ENCODE measurements at places on chromosomes 12 and 14.

DNA sequence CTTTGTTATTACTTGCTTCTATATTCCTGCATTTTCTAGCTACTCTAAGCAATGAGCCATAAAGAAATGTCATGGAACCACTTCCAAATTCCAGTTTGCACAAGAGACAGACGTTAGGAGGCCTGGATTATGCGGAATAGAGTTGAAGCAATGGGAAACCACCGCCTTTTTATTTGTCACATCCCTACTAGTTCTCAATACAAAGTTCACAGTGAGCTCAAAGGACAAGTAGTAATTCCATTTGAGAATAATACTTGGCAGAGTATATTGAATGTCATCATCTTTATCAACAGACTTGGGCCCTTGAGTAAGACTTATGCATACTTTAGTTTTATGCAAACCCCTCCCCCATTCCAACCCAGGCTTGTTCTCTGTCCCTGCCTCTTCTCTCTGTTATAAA is 3.7 kb upstream of the SLC15A5 start:
- peak; percentile 82 for ATAC-seq

DNA sequence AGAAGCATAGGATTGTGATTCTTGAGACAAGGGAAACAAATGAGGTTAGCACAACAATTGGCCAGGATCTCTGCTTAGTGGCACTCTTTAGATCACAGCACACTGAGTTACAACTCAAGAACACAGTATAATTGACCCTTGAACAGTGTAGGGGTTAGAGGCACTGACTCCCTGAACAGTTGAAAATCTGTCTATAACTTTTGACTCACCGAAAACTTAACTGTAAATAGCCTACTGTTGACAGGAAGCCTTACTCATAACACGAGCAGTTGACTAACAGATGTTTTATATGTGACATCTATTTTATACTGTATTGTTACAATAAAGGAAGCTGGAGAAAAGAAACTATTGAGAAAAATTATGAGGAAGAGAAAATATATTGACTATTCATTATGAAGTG is 296.1 kb downstream of the RERGL start:
- no peak for ATAC-seq

- ATAC-seq, result no peak
These were observed 7.5 kb downstream of the CCDC88C start for GRCh38 chr14:91409928-91410718.

- ATAC-seq, result no peak
These were observed 1.7 kb upstream of the EIF5 start for GRCh38 chr14:103332143-103332919.

- ATAC-seq, result no peak
These were observed 469 bp upstream of the LRFN5 start for GRCh38 chr14:41606282-41606531.

DNA sequence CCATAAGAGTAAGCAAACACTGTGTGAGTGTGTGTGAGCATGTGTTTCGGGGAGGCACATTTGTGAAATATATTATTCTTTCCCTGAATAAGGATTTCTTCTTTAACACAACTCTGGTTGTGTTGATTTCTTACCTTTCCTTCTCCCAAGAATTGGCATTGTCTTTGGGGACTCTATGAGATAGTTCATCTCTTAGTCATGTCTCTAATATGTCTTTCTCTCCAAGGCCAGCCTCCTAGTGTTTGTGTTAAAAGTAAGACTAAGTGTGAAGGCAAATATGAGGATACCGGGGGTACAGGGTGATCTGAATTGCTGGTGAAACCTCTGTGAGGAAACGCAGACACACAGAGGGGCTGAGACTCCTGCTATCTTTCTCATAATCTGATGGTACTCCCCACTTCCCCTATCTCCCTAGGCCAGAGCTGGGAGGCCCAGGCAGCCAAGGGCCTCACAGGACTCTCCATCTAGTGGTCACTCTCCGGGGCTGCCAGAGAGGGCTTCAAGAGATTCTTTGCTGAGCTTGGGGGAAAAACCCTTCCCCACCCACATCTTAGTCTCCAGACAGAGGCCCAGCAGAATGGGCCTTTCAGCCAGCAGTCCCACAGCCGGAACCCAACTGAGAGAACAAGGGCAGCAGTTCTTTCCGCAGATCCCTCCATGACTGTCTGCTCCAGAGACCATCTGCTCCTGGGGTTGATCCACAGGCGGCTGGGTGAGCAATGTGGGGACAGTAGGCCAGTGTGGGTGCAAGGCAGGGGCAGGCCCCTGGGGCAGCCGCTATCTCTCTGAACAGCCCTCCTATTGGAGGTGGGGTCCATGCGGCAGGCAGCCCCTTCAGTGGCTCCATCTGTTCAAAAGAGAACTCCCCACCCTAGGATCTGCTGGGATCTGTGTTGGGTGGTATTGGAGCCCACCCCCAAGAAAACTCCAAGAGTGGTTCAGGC is 5.8 kb upstream of the HOXC12 start:
- no peak for ATAC-seq

DNA sequence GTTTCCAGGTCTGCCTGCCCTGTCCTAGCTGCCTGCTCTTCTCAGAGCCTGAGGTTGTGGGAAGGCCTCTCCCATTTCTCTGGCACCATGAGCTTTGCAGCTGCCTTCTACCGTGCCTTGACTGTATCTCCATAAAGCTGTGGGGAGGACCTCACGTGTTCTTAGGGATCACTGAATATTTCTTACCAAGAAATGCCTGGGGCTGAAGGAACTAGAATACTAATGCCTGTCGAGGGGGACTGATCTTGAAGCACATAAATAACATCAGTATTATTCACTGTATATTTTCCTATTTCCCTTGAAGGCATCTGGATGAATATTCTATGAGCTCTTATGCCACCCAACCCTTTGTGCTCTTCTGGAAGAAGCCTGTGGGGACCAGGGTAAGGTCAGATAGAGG is 103.4 kb downstream of the APAF1 start:
- no peak for ATAC-seq

DNA sequence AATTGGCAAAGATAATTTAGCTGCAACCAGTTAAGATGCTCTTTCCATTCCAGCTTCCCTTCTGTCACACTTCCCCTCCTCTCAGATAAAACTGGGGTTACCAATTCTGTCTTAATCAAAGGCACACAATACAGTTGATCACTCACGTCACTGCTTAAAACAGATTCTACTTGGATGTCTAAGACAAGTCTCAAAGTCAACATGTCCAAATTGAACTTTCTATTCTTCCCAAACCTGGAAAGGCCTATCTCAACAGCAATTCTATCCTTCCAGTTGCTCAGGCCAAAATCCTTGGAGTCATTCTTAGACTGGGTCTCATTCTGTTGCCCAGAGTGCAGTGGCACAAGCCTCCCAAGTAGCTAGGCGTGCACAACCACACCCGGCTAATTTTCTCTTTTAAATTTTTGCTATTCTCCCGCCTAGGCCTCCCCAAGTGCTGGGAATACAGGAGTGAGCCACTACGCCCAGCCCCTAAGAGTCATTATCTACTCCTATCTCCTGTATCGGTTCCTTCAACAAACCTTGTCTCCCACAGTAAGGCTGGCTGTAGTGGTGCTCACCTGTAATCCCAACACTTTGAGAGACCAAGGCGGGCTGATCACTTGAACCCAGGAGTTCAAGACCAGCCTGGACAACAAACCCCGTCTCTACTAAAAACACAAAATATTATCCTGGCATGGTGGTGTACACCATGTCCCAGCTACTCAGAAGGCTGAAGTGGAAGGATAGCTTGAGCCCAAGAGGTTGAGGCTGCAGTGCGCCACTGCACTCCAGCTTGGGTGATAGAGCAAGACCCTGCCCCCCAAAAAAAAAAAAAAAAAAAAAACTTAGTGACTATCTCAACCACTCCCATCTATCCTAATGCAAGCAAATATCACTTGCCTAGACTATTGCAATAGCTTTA is 4.7 kb downstream of the RPS29 start:
- no peak for ATAC-seq

GRCh38 chr14:93708800-93709199 is 79.5 kb downstream of the PRIMA1 start:
- no peak for ATAC-seq

DNA sequence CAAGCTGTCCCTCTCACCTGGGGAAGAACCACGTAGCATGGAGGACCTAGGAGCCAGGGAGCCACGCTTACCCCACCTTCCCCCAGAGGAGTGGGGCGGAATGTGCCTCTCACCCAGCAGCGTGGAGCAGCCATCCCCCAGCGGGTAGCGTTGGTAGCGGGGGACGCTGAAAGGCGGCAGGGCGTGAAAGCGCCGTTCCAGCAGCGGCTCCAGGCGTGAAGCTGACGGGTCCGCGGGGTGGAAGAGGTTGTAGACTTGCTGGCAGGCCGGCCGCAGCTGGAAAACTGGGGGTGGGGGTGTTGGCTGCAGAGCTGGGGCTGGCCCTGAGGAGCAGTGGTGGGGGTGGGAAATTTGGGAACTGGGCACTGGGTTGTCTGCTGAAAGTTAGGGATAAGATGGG is 11.9 kb downstream of the ARL6IP4 start:
- no peak for ATAC-seq

DNA sequence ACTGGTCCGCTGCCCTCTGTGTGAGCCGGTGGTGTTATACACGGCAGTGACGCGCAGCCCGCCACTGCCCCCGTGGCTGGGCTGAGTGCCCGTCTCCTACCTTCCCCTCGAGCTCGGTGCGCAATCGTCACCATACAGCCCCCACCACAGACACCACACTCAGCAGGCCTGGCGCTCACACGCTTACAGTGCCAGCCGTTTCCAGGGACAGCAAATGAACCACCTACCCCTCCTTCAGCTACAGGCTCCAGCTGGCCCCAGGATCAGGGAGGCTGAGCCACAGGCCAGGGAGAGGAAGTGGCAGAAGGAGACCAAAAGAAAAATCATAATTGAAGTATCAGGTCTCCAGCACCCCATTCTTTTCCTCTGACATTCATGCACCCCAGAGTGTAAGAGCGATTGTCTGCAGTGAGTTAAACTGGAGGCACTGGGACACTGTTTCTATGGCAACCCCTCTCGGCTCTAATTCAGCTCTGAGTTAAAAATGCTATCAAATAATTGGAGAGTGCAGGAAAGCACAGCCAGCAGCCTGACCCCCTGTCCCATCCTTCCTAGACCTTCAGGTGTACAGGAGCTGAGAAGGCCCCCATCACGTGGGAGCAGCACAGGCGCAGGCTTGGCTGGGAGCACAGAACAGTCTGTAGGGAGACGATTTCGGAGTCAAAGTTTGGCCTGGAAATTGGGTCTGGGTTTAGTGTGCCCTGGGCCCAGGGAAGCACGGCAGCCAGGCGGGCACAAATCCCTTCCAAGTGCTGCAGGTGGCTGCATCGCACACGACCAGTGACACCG is 18.0 kb downstream of the LRTM2 start:
- ATAC-seq, result no peak

DNA sequence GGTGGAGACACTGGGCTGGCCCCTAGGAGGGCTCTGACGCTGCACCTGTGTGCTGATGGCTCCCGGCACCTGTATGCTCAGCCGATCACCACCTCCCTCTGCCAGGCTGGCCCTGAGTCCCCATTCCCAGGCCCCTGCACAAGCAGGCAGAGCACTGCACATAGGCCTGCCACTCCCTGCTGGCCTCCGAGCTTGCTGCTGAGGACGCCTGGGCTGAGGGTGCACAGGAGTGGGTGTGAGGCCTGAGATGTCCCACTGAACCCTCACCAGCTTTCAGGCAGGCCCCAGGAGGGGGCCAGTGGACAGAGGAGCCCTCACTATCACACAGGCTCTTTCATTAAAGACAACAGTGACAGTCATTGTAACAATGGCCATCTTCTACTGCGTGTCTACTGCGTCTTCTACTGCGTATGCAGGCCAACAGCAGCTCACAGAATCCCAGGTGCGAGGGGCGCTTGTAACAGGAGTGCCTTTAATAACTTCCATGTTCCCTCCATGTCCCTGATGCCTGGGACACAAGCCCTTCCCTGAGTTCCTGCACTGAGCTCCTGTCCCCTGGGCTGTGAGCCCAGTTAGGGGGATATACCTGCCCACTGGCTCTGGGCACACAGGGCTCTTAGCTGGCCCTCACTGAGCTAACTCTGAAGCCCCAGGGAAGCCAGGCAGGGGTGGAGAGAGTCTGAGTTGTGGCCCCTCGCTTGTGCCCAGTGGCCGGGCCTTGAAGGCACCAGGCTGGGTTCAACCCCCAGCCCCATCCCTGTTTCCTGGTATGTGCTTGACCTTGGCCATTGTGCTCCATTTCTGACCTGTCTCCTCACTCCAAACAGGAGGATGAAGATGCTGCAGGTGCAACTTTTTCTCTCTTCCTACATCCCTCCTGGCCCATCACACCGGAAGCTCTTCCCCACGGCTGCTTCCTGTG is 71.3 kb downstream of the PRIMA1 start:
- no peak for ATAC-seq

DNA sequence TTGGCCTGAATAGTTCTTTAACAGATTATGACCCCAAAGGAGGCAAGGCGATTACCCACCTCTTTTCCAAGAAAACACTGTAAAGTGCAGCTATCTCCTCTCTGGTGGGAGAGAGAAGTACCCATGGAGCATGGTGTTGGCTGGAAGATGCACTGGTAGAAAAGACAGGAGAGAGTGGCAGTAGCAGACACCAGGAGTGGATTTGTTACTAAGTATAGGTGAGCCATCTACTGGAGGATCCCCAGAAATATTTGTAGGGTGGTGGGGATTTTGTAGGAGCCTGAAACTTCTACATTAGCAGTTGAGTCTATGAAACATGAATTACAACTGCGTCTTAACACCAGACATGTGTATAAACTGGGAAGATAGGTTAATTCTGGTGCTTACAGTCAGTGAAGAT is 148.0 kb downstream of the SLC38A4 start:
- no peak for ATAC-seq

GRCh38 chr12:107749083-107749482 is 11.9 kb downstream of the PRDM4 start:
- no peak for ATAC-seq

GRCh38 chr14:87767567-87767901 is 225.4 kb downstream of the GALC start:
- no peak for ATAC-seq

DNA sequence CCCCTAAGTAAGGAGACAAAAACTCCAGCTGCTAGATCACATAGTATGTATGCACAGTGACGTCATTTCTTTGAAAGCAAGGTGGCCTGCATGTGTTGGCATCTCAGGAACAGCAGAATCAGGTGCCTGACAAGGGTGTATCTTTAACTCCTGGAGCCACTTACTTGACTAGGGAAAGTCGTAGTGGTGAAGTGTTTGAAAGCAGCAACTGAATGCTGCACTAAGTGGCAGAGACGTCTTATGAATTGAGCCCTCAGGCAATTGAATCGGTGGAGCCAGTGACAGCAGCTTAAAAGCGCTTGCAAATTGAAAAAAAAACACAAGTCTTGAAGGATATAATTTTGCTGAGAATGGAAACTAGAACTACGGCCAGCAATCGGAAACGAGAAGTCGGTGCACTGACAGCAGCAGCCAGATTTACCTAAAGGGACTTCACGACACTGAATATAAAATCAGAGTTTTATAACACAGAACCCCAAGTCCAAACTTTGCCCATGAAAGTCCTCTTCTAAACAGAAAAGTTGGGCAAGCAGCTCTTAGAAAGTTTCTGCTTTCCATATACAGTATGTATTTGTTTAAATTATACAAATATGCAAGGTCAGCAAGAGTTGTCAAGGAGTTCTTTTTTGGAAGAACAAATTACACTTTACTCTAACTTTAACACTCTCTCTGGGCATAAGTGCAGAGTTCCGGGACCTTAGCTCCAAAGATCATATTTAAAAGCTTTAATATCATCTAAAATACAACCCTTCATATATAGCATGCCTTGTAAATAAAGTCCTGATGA is 1.1 kb downstream of the IGF1 start:
- ATAC-seq, result no peak

GRCh38 chr12:54277823-54278276 is 2.1 kb downstream of the CBX5 start:
- no peak for ATAC-seq

Measured in gastroesophageal sphincter (tissue), 4 donors.